ENCODE measurements at places on chromosomes 1 and 21. TPM values are rescaled to one million over a fixed set of nuclear protein-coding genes. Genes with fewer than 3 reads are reported as not detected.

GRCh38 chr1:4650481-4650880 is 3.9 kb upstream of the AJAP1 start:
- peak; percentile 88 for DNase-seq

- peak; percentile 38 for DNase-seq
Observed at GRCh38 chr1:9784508-9785133, 39.1 kb downstream of the CLSTN1 start.

DNA sequence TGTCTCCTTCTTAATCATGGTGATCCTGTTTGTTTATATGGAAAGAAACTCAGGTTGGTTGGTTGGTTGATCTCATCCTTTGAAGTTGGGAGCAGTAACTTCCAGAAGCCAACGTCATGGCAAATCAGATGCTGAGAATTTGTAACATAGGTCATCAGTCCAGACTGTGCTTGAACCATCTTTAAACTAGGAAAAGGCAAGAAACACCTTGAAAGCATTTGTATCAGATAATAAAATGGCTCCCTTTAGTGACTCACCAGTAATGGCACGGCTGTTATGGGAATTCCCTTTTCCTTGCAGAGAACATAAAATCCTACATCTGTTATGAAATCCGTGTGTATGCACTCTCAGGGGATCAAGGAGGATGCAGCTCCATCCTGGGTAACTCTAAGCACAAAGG is 58.1 kb downstream of the SERBP1 start:
- DNase-seq = peak; percentile 10

GRCh38 chr21:29190923-29191331 is 60.5 kb downstream of the MAP3K7CL start:
- DNase-seq = no peak

DNA sequence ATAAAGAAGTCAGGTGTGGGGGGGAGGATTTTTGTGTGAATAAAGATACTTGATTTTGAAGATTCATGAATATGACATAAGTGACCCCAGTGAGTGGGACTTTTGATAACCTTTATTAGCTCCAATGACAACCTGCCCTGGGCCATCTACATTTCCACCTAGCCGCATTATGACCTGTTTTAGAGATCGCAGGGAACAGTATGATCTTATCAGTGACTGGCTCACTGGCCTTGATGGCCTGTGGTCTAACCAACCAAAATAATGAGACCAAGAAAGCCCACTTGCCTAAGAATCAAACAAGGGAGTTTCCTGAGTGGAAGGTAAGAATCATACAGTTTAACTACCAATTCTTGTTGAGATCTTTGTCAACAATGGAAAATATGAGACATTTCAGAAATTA is 1.8 kb downstream of the ELAPOR1 start:
- no peak for DNase-seq

Gene FOXD2
- total RNA-seq = 1.6 TPM

DNA sequence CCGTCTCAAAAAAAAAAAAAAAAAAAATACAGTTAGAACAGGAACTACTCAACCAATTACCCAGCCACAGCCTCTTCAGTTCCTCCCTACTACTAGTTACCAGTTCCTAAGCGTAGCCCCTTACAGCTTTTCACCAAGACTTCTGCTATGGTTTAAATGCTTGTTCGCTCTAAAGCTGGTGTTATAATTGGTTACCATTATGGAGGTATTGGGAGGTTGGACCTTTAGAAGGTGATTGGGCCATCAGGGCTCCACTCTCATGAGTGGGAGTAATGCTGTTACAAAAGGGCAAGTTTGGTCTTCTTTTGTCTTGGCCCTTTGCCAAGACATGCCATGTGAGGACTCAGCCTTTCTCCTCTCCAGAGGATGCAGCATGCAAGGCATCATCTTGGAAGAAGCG is 3.0 kb upstream of the SMPDL3B start:
- DNase-seq = no peak

DNA sequence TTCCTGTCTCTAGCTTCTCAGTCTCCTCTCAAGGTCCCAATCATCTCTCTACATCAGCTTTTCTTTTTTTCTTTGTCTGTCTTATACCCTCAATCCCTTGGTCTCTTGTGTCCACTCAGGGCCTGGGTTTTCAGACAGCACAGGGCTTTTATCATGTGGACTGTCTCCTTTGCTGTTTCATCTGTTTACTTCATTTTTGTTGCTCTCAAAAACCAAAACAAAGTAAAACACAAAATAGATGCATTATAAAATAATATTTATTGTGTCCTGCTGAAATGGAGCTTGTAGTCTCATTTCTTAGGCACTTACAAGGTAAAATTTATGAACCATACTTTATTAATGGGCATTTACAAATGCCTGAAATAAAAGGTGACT is 17.8 kb upstream of the SLAMF6 start:
- no peak for DNase-seq

- DNase-seq = no peak
Observed at GRCh38 chr1:111045033-111045722, 81.5 kb upstream of the LRIF1 start.

Gene MTX1
- total RNA-seq = 152 TPM

GRCh38 chr1:193519922-193520321 is 333.5 kb upstream of the B3GALT2 start:
- DNase-seq = no peak

DNA sequence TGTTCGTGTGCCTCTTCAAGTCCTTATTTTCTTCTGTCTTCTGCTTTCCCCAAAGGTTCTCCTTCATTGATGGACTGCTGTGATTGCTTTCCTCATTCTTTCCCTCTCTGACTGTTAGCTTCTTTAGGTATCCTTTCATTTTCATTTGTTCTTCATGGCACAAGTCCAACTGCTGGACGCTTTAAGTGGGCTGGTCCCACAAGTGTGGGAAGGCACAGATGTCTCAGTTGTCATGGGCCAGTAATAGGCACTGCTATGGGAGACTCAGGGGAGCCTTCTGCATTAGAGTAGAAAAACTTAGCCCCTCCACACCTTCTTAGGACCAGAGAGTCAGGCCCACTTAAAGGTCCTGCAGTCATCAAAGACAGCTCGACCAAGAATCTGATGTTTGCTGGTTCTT is 122.3 kb upstream of the C1orf105 start:
- no peak for DNase-seq

DNA sequence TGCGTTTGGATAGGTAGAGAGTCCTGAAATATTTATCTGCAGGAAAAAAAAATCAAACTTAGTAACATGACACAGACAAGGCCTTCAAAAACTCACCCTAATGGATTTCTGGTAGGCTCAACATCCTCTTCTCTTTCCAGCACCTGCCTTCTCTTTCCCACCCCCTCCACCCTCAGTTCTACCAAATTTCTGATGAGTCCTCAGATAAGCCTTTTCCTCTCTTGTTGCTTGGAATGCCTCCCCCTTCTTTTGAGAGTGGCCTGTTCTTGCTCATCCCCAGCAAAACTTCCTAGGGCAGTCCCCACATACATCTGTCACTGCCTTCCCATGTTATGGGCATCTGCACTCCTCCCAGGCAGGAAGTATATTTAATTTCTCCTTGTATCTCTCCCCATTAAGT is 7.6 kb upstream of the LBR start:
- DNase-seq = no peak

- peak; percentile 80 for DNase-seq
Observed at GRCh38 chr1:244599937-244600350, 53.0 kb upstream of the DESI2 start.

DNA sequence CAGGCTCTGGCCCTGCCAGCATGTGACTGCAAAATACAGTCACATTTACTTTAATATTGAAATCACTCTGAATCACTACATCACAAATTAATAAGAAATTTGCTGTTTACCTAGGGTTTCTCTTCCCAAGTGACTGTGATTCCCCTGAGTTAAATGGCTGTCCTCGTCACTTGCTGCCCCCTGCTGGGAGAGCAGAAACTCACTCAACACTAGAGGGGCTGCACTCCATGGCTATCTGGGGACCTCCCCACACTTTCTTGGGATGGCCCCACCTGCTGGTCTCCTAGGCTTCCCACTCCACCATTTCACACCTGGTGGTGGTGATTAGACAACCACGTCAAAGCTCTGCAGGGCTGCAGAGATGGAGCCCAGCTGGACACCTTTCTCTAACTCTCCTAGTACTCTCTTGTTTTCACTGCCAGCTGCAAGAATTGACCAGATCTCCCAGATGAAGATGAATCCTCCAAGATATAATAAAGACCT is 63.4 kb downstream of the CD2 start:
- DNase-seq = peak; percentile 21

- no peak for DNase-seq
Observed at GRCh38 chr1:17187051-17187450, 17.9 kb upstream of the PADI1 start.

Gene THEM5
- not detected for total RNA-seq

Data from Caki2 (cell line).